CD8-positive, alpha-beta memory T cell (primary cell): ENCODE measurements at places on chromosomes 5 and 9.

GRCh38 chr5:123047706-123048105, 11.2 kb upstream of the PPIC start:
- no peak for DNase-seq

DNA sequence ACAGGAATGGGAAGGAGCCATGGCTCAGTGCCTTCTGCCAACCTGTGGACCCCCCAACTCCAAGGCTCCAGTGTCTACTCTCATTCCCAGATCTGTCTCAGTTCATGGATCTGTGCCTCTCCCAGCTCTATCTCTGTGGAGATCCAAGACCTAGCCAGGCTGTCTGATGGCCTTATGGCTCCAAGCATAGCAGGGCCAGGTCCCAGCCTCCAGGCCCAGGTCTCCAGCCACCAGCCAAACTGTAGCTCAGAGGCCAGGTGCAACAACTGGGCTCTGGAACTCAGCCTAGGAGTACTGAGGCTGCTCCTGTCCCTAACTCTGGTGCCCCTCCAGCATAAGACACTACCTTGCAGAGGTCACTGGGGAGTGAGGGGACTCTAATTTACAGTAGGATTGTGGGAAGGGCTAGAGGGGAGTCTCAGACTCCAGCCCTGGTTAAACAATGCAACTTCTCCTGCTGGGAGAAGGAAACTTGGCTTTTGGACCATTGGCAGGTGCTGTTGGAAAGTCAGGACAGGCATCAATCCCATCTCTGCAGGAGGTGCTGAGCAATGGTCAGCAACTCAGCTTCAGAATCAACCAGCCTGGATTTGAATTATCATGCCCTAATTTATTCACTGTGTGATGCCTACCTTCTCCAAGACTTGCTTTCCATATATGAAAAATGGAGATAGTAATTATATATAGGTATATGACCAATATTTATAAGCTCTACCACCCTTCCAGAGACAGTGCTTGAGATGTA, 63.0 kb downstream of the PCDH1 start:
- DNase-seq = no peak

- no peak for DNase-seq
Measured at GRCh38 chr5:57658018-57658417, 175.4 kb upstream of the ACTBL2 start.

DNA sequence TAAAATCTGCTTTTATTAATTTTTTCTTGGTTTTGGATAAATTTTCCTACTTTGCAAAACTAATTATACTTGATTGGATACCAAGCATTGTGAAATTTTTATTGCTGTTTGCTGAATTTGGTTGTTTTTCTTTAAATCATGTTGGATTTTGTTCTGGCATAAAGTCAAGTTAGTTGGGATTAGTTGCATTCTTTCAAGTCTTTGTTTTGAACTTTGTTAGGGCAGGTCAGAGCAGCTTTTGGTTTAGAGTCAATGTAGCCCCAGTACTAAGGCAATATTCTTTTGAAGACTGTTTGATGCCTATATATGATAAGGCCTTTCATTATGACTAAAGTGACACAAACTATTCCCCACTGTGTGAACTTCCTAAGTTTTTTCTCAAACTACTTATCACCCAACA, 531.1 kb downstream of the RASEF start:
- no peak for DNase-seq

GRCh38 chr5:10867389-10868303, 106.6 kb upstream of the DAP start:
- DNase-seq = no peak

GRCh38 chr9:91429501-91429900, 5.9 kb upstream of the NFIL3 start:
- DNase-seq = no peak
